Right ventricle myocardium inferior (tissue), 1 donor: ENCODE measurements at places on chromosomes 3 and 15.

- no peak for DNase-seq
Measured at GRCh38 chr15:67521783-67522568, 1.0 kb downstream of the C15orf61 start.

GRCh38 chr3:42406727-42407450 lies 3.5 kb downstream of the LYZL4 start:
- DNase-seq = no peak

GRCh38 chr3:125310623-125311081 lies 64.5 kb downstream of the ZNF148 start:
- DNase-seq = no peak

GRCh38 chr3:171049861-171050444 lies 23.4 kb upstream of the SLC2A2 start:
- DNase-seq = no peak

GRCh38 chr3:197394464-197395321 lies 96.3 kb upstream of the DLG1 start:
- DNase-seq = peak; percentile 83

- no peak for DNase-seq
Measured at GRCh38 chr3:134904776-134905646, 110.0 kb downstream of the EPHB1 start.

DNA sequence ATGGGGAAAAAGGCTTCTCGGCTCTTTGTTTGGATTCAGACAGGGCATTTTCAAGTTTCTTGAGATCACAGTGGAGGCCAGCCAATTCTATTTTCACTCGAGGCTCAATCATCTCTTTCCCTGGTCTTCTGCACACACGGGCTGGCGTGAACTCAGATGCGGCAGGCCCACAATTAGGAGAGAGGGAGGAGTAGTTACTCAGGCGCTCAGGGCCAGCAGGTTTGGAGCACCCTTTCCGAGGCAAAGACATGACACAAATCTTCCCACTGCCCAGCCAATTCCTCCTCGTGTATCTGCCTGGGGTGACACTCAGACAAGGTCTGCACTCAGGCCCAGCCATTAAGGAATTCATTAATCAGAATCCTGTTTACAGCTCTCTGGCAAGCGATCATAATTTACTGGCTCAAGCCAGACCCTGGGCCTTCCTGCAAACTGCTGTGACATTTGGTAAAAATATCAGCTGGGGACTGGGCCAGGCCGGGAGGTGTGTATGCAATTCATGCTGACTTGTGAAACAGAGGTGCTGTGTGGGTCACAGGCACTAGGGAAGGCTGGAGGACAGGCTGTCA lies 68.1 kb upstream of the TLE3 start:
- peak; percentile 75 for DNase-seq

DNA sequence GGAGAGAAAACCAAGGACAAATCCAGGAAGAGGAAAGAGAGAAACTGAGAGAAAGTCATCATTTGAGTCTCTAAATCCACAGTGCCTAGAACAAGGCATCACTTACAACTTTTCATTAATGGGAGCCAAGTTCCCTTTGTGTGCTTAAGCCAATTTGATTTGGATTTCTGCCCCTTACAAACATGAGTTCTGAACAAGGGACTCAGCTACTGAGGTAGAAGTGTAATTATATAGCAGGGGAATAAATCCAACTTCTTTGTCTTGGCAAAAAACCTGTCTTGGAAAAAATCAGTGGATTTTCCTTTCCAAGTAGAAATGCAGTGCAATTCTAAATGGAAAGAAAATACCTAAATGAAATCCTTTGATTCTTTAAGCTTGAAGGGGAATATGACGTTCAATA lies 307.2 kb upstream of the CNTN3 start:
- DNase-seq = no peak

GRCh38 chr3:116118475-116119169 lies 326.7 kb downstream of the LSAMP start:
- DNase-seq = no peak

- DNase-seq = no peak
Measured at GRCh38 chr15:43879386-43880355, 52.9 kb downstream of the WDR76 start.

- DNase-seq = peak; percentile 18
Measured at GRCh38 chr3:80307844-80308243, 540.0 kb upstream of the ROBO1 start.

DNA sequence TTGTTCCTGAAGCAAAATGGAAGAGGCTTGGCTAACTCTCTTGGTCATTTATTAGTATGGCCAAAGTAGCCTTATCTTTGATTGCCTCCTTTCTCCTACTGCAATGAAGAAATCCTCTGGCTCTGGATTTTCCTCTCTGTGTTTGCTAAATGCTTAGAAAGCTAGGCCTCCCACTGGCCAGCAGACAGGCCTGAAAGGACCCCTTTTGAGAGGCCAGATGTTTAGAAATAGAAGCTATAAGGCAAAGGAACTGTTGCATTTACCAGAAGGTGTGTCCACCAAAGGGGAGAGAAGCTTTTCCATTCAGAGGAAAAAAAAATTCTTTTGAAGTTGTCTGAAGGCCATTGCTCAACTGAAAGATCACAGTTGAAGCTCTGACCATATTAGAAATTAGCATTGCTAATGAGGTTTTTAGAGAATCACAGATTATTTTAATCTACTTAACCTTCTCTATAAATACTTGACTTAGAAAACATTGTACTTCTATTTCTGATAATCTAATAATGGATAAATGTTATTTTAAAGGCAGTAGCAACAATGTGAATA lies 160.8 kb downstream of the SYNPR start:
- no peak for DNase-seq

GRCh38 chr15:78752492-78753358 lies 58.5 kb downstream of the ADAMTS7 start:
- DNase-seq = no peak

- no peak for DNase-seq
Measured at GRCh38 chr3:124915254-124915653, 19.3 kb downstream of the MUC13 start.

DNA sequence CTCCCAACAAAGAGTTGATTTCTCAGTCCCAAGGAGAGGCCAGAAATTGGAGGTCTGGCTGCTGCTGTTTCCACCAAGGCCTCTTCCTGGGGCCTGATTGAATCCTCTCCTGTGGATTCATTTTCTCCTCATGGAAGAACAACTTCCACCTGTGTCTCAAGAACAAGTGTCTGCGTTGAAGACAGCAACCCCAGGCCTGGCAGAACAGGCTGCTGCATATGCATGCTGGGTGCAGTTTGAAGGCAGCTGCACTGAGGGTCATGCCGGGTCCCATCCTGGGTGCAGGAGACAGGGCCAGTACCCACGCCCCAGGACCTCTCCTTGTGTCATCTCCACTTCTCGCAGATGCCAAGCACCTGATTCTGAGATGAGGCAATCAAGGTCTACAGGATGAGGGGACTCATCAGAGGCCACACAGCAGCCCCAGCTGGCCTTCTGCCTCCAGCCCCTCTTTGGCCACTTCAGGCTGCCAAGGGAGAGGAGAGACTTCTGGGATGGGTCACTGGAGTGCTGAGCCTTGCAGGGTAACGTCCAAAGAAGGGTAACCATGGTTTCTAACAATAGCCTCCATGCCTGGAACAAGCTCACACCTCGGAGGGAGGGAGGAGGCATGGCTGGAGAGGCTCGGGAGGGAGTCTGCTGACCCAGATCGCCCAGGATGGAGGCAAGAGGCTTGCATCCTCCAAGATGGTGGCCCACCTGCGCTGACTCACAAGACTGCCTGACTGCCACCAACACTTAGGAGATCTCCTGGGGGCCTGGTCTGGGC lies 30.0 kb downstream of the HCN4 start:
- no peak for DNase-seq

- DNase-seq = no peak
Measured at GRCh38 chr3:141269961-141270360, 38.3 kb downstream of the PXYLP1 start.

DNA sequence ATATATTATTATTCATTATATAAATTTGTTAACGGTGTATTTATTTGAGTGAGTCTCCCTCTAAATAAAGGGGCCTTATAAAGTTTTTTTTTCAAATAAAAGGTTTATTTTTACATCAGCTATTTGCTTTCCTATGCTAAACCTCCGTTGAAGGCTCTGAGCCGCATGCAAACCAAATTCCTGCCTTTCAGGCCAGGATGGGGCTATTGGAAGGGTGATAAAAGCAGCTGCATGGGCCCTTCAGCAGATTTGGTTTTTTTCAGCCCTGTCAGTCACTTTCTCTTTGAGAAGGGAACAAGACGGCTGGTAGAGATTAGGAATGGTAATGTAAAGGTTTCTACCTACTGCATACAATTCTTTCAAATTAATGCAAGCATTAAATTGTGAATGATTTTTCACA lies 244.2 kb downstream of the WNT5A start:
- no peak for DNase-seq

- DNase-seq = no peak
Measured at GRCh38 chr3:130316169-130316568, 29.3 kb upstream of the COL6A5 start.

- no peak for DNase-seq
Measured at GRCh38 chr3:159432682-159433340, 555.8 kb upstream of the IL12A start.

DNA sequence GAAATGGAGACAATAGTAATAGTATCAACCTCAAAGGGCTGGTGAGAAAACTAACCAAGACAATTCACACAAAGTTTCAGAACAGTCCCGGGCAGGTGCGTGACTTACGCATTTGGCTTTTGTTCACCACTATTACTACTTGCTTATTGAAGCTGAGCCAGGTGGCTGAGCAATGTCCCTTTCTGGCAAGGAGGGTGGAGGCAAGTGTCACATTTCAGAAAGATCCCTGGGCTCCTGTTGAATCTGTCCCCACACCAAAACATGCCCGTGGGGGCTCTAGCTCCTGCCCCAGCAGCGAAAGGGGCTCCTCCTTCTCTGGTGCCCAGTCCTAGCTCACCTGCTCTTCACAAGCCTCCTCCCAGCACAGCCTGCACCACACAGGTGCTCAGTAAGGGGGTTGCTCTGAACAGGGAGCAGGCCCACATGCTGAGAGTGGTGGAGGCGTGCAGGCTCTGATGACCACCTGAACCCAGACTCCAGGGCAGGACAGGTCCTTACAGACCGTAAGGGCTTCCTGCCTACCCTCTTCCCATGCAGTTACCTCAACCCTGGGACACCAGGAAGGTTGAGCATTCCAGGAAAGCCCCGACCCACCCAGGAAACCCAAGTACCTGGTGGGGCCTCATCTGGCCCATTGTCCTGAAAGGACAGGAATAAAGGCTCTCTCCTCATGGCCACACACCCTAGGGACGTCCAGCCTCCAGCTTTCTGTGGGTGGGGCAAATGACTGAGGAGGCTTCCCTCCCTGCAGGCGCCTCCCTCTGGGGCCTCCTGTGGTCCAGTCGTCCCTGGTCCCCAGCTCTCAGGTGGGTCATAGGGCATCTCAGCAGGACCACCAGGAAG lies 32.6 kb downstream of the SEMA7A start:
- peak; percentile 39 for DNase-seq

GRCh38 chr3:156720826-156721225 lies 46.4 kb downstream of the TIPARP start:
- DNase-seq = no peak

DNA sequence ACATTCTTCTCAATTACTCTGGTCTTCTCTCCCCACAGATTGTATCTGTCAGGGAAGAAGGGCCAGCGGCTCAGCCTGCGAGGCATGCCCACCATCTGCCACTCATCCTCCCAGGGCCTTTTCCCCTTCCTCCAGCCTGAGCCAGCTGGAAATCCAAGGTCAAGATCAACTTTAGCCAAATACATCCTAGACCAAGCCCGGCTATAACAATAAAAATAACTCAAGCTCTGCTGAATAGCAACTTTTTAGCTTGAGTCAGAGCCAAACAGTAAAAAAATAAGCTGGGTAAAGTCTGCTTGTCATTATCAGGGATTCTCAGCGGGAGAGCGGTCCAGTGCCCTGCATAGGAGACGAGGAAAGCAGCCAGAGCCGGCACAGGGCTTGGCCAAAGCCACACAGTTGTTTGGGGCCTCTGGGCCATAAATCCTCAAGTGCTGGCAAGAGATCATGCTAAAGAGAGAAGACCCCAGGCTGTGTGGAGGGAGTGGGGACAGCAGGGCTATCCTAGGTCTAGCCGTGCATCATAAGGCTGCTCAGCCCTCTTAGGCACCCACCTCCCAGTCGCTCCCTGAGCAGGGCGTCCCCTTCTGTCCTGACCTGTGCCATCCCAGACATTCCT lies 76.2 kb upstream of the HERC1 start:
- no peak for DNase-seq

- DNase-seq = no peak
Measured at GRCh38 chr3:99803297-99803696, 14.4 kb upstream of the CMSS1 start.

DNA sequence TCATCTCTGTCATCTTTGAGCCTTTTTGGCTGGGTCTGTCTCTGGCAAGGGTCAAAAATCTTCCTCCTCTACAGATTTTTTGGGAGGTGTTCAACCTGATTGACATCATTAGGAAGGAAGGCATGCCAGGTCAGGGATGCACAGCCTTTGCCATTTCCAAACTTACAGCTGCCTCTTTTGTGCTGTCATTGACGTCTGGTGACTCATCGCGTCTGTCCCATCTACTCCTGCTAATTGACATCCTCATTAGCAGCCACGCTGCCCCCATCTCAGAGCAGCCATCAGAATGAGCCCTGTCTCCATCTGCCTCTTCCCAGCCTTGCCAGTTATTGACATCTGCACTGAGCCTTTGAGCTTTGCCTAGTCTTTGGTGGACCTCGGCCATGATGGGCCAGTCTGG lies 53.0 kb downstream of the PDIA5 start:
- no peak for DNase-seq

DNA sequence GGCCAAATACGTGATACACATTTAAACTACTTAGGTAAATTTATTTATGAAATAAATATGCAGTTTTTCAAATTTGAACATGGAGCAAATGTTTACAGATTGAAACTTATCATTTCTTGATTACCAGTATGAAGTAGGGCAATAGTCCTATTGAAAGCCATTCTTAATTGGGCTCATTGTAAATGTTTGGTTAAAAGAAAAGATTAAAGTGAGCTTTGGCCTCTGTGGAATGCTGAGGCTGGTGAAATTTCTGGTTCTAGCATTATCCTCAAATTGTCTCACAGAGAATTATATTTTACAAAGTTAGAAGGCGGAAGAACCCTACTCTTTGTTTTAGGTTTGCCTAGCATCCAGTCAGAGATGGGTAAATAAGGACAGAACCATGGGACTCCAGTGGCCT lies 73.2 kb downstream of the SAMMSON start:
- no peak for DNase-seq

GRCh38 chr3:16222547-16222946 lies 42.2 kb downstream of the DPH3 start:
- DNase-seq = no peak

- DNase-seq = no peak
Measured at GRCh38 chr3:64440498-64440897, 215.2 kb upstream of the PRICKLE2 start.

DNA sequence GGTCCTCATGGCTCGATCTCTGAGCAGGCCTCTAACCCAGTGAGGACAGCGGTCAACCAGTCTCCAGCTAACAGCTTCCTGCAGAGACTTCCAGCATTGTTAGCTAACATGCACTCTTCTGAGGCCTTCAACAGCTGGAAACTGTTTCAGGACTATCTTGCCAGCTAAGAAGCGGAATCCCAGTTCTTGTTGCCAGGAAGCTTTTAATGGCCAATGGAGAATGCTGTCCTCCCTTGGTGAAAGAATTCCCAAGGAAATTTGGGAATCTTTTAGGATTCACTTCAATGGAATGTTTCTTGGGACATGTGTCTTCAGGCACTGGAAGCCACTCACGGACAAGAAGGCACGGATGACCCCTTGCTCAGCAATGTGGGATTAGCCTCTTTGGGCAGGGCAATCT lies 91.7 kb downstream of the CEMIP start:
- no peak for DNase-seq

- no peak for DNase-seq
Measured at GRCh38 chr15:90751300-90751825, 34.2 kb downstream of the BLM start.
